ENCODE measurements at places on chromosomes 16 and 17.
A peak's percentile ranks its signal among the peaks of the same experiment; 100 is the strongest.

DNA sequence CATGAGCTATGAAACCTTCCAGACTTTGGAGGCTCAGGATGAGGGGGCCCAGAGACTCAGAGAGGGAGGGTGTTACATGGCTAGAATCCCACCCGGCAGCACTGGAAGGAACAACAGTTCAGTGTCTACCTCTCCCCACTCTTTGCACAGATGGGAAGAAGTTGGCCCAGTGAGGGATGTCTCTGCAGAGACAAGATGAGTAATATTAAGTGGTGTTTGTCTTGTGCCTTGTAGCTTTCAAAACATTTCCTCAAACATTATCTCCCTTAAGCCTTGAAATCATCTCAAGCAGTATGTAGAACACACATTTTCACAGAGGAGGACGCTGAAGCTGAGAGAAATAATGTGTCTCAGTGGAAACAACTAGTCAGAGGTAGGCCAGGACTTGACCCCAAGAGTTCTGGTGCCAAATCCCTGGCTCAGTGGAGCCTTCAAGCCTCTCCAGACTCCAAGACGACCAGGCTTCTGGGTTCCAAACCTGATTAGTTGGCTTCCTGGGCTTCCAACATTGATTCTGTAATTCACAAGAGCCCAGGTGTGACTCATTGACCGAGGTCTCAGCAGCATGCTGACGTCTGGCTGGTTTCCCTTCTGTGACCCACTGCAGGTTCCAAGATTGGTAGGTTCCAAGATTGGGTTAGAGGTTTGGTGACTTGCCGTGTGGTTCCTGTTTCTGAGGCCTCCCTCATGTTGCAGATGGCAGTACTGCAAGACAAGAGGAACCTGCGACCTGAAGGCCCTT is 7.4 kb downstream of the RNF112 start:
- no peak for DNase-seq

DNA sequence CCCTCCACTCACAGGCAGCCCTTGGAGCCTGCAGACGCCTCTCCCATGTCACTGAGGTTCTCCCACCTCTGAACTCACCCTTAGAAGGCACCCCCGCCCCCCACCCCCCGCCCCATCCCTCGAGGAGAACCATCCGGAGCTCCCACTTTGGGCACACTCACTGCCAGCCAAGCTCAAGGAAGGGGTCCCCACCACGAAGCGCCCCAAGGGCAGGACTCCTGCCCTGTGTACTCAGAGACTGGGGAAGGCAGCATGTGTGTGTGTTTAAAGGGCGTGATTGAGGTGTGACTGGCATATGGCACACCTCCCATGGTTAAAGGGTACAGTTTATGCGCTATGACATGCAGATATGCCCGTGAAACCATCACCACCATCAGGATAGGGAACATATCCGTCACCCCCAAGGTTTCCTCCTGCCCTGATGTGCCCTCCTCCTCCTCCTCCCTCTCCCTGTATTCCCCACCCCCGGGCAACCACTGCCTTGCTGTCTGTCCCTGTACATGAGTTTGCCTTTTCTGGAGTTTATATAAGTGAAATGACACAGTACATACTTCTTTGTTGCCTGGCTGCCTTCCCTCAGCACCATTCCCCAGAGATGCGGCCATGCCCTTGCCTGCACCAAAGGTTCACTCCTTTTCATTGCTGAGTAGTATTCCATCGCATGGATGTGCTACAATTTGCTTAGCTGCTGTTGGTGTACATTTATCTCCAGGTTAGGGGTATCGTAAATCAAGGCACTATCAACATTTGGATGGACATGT is 14.0 kb upstream of the RBFOX3 start:
- no peak for DNase-seq

DNA sequence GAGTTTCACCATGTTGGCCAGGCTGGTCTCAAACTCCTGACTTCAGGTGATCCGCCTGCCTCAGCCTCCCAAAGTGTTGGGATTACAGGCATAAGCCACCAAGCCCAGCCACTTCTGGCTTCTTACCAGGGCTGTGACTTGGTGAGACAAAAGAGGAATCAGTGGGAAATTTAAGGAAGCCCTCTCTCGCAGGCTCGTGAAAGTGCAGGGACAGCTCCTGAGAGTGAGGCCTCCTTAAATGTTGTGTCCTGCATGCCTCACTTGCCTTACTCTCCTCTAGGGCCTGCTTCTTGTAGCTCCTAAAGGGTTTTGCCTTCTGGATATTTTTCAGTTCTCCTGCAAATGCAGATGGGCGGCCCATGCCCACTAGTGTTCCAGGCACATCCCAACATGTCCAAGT is 5.2 kb downstream of the AHSP start:
- DNase-seq: no peak

DNA sequence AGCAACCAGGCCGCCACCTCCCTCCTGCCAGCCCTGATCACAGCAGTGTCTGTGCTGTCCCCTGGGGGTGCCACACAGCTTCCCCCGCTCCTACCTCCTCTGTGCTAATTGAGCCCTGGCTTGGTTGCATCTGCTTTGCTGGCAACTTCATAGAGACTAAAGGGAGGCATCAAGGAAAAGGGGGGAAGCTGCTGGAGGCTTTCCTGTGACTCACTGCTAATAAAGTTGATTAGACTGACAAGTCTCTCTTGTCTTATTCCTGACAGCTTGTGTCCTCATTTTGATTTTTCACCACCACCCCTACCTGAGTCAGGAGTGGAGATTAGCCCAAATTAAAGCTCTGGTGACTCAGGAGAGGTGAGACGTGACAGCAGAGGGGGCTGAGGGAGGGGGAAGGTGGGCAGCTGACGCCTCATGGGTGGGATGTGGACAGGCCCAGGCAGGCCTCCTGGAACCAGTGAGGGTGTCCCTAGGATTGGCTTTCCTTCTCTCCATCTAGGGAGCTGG is 310.0 kb downstream of the CBLN1 start:
- DNase-seq: no peak

DNA sequence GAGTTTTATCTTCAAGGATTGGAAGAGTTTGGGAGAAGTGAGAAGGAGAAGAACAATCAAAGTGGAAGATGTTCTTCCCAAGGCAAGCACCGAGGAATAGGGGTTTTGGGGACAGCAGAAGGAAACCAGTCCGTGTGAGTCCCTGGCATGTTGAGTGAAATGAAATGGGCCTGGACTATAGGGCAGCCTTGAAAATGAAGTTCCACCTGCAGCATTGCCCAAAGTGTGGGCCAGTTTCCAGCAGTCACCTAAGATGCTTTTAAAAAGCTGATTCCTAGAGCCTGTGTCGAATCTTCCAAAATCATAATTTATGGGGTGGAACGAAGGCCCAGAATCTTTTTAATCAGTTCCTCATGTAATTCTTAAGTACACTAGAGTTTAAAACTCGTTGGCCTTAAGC is 59.9 kb upstream of the DNAH9 start:
- DNase-seq: no peak

GRCh38 chr17:57391076-57391825 is 134.9 kb downstream of the MSI2 start:
- DNase-seq: no peak

DNA sequence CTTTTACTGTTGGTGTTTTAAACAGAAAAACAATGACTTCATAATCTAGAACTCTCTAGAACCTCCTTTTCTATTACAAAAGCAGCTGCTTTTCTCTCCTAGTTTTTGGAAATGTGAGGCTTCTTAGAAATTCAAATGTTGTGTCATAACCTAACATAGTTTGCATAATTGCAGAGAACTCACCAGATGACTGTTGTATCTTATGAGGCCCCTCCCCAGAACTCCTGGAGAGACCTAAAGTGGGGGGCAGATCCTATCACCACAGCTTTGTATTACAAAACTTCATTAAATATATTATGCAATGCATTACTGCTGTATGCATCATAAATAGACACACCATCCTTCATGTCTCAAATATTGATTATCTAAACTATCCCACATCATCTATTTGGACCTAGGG is 538.7 kb upstream of the HSBP1 start:
- no peak for DNase-seq

- DNase-seq: peak; percentile 60
These were observed 58.3 kb downstream of the B9D1 start for GRCh38 chr17:19304209-19304608.

DNA sequence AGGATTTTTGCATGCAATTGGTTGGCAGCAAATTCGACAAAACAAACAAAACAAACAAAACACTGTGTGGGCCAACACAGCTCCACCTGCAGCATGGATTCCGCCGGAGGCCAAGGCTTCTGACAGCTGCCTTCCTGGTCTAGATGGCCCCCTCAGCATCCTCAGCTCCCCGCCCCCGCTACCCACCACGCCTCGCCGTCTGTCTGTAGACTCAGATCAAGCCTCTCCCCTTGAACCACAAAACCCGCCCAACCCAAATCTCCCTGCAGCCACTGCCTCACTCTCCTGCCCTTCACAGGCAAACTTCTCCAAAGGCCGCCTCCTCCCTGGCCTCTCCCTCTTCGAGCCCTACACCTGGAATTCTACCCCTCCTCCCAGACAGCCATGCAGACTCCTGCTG is 57.9 kb downstream of the RTN4RL1 start:
- no peak for DNase-seq

GRCh38 chr16:82954224-82954929 is 327.6 kb downstream of the CDH13 start:
- no peak for DNase-seq

DNA sequence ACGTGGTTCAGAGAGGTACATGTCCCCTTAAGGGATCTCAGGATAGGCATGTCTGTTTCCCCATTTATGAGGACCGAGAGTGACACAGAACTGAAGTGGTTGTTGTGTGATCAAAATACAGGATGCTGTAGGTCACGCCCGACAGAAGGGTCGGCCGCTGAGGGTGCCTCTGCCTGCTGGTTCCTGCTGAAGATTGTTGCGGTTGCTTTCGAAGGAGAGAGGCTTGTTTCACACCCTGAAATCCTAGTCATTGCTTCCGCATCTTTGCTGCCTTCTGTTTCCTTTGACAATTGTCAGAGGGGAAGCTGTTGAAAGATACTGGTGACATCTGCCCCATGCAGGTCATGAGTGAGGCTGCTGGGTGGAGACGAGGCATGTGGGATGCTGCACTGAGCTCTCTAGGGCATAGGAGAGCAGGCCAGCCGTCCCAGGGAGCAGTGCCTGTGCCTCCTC is 3.8 kb upstream of the NAT9 start:
- no peak for DNase-seq

- no peak for DNase-seq
These were observed 1.7 kb downstream of the DHRS13 start for GRCh38 chr17:28900986-28901726.

GRCh38 chr16:65537336-65537735 is 415.5 kb upstream of the CDH11 start:
- no peak for DNase-seq

- peak; percentile 40 for DNase-seq
These were observed 82.9 kb downstream of the MYH11 start for GRCh38 chr16:15773968-15774367.

DNA sequence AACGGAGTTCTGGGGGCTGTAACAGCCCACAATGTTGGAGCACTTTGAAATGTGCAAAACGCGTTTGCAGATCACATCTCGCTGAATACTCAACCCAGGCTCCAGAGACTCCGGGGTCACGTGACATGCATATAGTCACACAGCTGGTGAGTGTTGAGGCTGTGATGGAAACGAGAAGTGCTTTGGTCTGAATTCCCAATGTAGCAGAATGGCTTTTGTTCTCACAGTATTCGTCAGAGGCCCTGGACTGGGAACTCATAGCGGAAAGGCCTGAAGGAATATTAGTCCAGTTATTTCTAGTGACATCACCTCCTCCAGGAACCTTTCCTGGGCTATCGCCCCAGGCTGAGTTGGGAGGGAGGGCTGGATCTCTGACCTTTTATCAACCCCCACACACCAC is 95.8 kb upstream of the CRHR1 start:
- DNase-seq: no peak

GRCh38 chr16:87710887-87711286 is 54.9 kb downstream of the KLHDC4 start:
- DNase-seq: no peak

DNA sequence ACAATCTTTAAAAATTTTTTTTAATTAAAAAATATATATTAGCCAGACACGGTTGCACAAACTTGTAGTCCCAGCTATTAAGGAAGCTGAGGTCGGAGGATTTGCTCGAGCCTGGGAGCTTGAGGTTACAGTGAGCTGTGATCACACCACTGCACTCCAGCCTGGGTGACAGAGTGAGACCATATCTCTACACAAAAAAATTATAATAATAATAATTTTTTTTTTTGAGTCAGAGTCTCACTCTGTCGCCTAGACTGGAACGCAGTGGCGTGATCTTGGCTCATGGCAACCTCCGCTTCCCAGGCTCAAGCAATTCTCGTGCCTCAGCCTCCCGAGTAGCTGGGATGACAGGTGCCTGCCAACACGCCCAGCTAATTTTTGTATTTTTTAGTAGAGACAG is 23.8 kb downstream of the LITAF start:
- DNase-seq: no peak

GRCh38 chr17:5019475-5019956 is 15.7 kb downstream of the SLC52A1 start:
- DNase-seq: no peak

All from lung (tissue), 17 donors.